ENCODE measurements at places on chromosomes 5 and 9. TPM values are rescaled to one million over a fixed set of nuclear protein-coding genes. Genes with fewer than 3 reads are reported as not detected.
A peak's percentile ranks its signal among the peaks of the same experiment; 100 is the strongest.

GRCh38 chr5:139698490-139699146, 50.5 kb downstream of the CXXC5 start:
- no peak for DNase-seq

- no peak for DNase-seq
Observed at GRCh38 chr5:54492178-54492577, 25.4 kb upstream of the SNX18 start.

- DNase-seq = peak; percentile 41
Observed at GRCh38 chr5:76641514-76642120, 18.4 kb upstream of the F2RL2 start.

DNA sequence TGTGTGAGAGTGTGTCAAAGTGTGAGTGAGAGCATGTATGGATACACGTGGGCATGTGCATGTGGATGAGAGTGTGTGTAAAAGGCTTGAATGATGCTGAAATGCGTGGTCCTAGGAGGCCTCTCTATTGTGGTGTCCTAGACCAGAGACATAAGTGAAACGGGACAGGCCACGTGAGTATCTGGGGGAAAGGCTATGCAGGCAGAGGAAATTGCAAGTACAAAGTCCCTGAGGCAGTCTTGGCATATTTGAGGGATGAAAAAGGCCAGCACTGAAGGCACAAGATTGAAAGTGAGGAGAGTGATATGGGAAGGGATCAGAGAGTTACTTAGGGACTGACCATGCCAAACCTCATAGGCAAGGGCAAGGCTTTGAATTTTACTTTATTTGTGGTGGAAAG, 67.2 kb upstream of the CCDC152 start:
- DNase-seq = no peak

GRCh38 chr9:106886111-106887046, 23.4 kb downstream of the ZNF462 start:
- DNase-seq = no peak

DNA sequence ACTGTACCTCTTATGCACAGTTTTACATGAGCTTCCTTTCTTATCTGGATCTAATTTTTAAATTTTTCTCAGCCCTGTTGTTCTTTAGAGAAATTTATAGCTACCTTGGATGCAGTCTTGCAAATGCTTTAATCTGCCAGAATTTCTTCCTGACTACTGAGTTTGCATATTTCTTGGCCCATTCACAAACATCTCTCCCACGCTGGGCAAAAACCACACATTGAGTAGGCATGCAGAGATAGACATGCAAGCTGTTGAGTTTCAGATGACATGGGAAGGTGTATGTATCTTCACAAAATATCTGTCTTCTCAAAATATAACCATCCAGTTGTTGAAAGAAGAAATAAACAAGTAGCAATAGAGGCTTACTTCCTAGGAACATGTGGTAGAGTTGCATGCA, 101.2 kb downstream of the PARP8 start:
- DNase-seq = no peak

DNA sequence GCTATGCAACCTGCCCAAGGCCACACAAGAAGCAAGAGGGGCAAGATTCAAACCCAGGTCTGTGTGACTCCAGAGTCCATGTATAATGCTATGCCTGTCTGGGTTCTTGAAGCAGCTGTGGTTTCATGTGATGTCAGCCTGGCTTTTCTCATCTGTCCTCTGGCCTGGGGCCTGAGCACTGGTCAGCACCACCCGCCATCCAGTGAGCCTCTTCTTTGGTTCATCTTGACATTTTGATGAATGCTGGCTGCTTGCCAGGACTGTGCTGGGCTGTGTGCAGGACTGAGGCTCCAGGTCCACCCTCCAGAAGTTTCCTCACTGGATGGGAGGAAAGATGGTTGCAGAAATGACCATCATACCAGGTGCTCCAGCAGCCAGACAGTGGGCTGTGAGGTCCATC, 61.5 kb downstream of the TSTD2 start:
- DNase-seq = no peak

- DNase-seq = no peak
Observed at GRCh38 chr5:96151891-96152290, 190.2 kb upstream of the ELL2 start.

GRCh38 chr9:123561046-123561445, 205.0 kb downstream of the CRB2 start:
- DNase-seq = no peak

ZBTB34 gene
- total RNA-seq = 7.5 TPM

ZDHHC21 gene
- 12.7 TPM for total RNA-seq

GRCh38 chr9:113649054-113649453, 185.5 kb downstream of the RGS3 start:
- DNase-seq = no peak

GRCh38 chr9:125461636-125462190, 200.1 kb downstream of the GAPVD1 start:
- no peak for DNase-seq

- DNase-seq = no peak
Observed at GRCh38 chr9:105912863-105913516, 218.6 kb downstream of the TMEM38B start.

Measured in activated T-helper 1 cell treated with anti-CD3 and anti-CD28 coated beads, Interleukin-12 subunit alpha, Interleukin-12 subunit beta, Interleukin-2, Interleukin-4 antibody, amounts not matched to agents 30 ng/mL and 10 ng/mL and 1 ng/mL, durations not matched to agents 14 hours and 24 hours and 36 hours (primary cell).